ENCODE measurements at places on chromosomes 4 and X. TPM values are rescaled to one million over a fixed set of nuclear protein-coding genes. Genes with fewer than 3 reads are reported as not detected.

GRCh38 chrX:43661521-43662240 lies 5.6 kb downstream of the MAOA start:
- no peak for DNase-seq

DNA sequence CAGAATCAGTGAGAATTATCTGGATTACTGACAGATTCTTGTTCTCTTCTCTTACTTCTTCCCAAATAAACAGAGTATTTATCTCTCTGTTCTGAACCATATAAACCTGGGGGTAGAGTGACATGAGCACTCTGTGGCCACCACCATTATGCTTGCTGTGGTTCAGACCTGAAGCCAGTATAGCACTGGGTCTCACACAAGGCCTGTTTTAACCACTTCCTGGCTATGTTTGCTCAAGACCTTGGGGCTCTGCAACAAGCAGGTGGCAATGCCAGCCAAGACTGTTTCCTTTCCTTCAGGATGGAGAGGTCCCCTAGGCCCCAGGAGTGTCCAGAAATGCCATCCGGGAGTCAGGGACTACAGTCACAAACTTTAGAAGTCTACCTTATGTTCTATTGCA lies 21.7 kb upstream of the HEPH start:
- no peak for DNase-seq

GRCh38 chr4:40369437-40370274 lies 34.5 kb downstream of the CHRNA9 start:
- DNase-seq, result peak; percentile 69

CLDN34 gene
- total RNA-seq, result 0.43 TPM

LGI2 gene
- 18.4 TPM for total RNA-seq

DNA sequence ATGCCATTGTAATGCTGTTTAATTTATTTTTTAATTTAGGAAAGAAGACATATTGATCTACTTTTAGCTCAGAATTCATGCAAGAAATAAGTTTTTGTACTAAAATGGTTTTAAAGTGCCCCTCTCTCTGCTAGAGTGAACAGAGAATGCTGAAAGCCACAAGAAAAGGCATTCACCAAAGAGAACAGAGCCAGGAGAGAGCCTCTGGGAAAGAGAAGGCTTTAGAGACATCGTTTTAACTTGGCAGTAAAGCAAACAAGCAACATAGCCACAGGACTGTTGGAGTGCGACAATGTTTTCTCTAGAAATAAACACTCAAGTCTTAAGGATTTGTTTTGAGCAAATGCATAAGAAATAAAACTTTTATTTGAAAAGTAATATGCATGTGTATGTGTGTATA lies 484.1 kb upstream of the CPEB2 start:
- DNase-seq, result no peak

DNA sequence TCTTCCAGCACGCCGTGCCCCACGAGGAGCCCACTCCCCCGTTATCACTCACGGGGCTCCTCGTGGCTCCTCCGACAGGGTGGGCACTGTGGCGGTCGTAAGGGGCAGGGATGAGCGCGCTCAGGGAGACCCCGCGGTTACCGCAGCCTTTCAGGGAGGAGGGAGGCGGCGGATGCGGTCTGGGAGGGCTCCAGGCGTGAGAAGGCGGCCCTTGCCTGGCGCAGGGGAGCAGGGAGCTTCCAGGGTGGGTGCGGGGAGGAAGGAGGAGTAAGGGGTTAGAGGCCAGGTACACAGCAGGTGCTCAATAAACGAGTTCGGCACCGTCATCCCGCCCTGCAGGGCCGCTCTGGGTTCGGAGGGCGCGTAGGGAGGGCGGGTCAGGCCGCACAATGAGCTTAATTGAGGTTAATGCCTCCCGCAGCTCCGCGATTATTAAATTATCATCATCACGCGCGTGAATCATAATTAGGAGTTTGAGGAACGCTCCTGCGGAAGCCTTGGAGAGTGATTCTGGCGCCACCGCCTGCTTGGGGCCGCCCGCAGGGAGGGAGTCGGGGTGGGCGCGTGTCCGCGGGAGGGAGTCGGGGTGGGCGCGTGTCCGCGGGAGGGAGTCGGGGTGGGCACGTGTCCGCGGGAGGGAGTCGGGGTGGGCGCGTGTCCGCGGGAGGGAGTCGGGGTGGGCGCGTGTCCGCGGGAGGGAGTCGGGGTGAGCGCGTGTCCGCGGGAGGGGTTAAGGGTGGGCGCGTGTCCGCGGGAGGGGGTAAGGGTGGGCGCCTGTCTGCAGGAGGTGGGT lies 7.6 kb upstream of the NKX1-1 start:
- no peak for DNase-seq

BMX gene
- total RNA-seq, result 3.7 TPM

DNA sequence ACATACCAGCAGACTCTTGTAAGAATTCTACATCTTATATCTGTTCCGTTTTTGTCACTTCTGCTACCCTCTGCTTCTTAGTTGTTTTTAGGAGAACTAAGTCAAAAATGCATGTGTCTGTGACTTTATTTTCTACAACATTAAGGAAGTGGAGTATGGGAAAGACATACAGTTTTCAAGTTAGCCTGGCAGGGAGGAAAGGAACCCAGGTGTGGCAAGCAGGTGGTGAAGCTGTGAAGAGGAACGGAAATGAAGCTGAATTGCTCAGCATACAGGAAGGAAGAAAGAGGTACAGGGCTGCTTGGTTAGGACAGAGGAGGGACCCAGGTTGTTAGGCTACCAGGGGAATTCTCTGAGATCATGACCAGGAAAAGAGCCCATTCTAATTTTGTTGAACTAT lies 9.4 kb downstream of the GPRIN3 start:
- DNase-seq, result no peak

NAT8L gene
- 0.40 TPM for total RNA-seq

SPATA4 gene
- total RNA-seq, result 0.29 TPM

GRCh38 chr4:105155426-105155825 lies 8.8 kb downstream of the TET2 start:
- DNase-seq, result no peak

UGT2A3 gene
- total RNA-seq, result 170 TPM

SPANXD gene
- total RNA-seq, result not detected
